Inflammatory macrophage treated with lipopolysaccharide for 1 hour (primary cell): ENCODE measurements at places on chromosomes 12 and 14.

- no peak for DNase-seq
These were observed 42.1 kb downstream of the KRT80 start for GRCh38 chr12:52149651-52150241.

DNA sequence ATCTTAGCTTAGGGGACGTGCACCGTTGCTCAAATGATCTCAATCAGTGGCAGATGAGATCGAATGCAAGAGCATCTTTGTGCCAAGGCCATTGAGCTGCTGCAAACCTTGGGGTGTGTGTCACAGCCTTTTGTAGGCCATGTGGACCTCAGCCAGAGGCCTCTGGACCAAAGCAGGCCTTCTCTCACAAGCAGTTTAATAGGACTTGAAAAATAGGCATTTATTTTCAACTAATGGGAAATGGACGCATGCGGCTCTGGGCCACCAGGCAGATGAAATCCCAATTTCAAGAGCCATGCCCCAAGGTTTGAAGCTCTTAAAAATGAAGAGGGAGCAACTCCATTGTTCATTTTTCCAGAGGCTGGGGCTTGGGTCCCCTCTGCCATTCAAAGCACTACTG, 87.3 kb downstream of the TTC7B start:
- no peak for DNase-seq

DNA sequence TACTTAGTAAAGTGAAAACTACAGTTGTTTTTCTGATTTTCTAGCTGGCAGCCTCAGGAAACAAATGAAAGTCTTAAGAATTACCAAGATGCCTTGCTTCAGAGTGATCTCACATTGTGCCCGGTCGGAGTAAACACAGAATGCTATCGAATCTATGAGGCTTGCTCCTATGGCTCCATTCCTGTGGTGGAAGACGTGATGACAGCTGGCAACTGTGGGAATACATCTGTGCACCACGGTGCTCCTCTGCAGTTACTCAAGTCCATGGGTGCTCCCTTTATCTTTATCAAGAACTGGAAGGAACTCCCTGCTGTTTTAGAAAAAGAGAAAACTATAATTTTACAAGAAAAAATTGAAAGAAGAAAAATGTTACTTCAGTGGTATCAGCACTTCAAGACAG, 28.9 kb downstream of the RXYLT1 start:
- DNase-seq: no peak

- peak; percentile 43 for DNase-seq
These were observed 47.0 kb upstream of the SLC2A13 start for GRCh38 chr12:40152783-40153383.

GRCh38 chr12:98456576-98457573, 58.5 kb upstream of the TMPO start:
- peak; percentile 51 for DNase-seq

DNA sequence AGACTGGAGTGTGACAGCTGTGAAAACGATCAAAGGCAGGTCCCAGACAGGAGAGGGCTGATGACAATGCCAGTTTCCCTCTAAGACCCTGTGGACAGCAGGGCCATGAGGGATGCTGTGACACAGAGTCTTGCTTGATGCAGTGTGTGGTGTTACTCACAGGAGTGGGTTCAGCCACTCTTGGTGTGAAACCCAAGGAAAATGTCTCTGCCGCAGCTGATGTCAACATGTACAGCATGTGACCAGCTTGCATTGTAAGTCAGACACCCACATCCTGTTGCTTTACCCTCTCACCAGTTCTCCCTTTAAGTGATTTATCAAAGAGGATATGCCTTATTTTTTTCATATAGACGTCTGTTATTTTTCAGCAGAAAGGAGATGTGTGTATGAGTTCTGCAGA, 268.6 kb downstream of the BTG1 start:
- peak; percentile 88 for DNase-seq

GRCh38 chr14:57480051-57480450, 13.6 kb downstream of the CCDC198 start:
- DNase-seq: no peak

DNA sequence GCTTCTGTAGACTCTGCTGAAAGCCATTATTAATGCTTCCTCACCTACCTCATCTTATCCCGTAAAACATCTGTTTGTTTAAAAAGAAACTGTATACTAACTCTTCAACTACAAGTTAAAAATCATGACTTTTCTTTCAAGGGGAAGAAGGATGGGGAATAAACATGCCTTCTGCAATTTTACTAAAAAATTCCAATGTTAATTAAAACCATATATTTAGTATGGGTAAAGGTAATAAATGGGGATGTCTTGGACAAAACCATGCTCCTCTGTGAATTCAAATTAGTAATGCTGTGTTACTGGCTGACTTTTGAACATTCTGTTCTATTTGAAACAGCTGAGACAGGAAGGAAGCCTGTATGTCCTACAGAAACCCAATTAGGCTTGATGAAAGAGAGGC, 311.1 kb upstream of the DIO2 start:
- no peak for DNase-seq

GRCh38 chr14:39875028-39875427, 442.8 kb upstream of the FBXO33 start:
- DNase-seq: no peak

- no peak for DNase-seq
These were observed 17.2 kb downstream of the SLC15A4 start for GRCh38 chr12:128806573-128806972.

DNA sequence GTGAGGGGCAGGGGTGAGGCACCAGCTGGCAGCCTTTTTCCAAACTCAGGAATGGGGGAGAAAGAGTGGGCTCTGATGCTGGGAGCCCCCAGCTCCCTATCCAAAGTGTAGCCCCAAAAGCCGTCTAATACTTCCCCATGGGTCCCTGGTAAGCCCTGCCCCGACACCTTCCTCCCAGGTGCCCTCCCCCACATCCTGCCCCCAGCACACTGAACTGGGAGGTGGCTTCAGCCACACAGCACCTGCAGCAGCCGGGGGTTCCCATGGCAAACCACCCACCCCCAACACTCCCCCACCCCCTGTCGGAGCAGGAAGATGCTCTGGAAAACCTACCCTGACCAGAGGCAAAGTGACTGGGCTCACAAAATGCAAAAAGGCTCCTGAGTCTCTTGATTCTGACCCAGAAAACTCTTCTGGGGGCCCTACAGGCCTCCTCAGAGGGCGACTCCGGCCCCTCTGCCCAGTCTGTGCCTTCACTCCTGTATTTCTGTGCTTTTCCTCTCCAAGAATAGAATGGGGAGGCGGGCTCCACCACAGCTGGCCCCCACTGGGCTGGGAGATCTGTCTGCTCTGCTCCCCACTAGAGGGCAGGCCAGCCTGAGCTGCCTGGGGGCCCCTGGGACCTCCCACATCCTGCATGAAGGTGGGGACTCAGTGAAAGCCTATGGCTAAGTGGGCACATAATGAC, 81.6 kb downstream of the ITPK1 start:
- no peak for DNase-seq

GRCh38 chr12:19238540-19238939, 109.0 kb downstream of the PLEKHA5 start:
- peak; percentile 29 for DNase-seq

GRCh38 chr12:51005671-51006070, 20.5 kb downstream of the SLC11A2 start:
- no peak for DNase-seq

DNA sequence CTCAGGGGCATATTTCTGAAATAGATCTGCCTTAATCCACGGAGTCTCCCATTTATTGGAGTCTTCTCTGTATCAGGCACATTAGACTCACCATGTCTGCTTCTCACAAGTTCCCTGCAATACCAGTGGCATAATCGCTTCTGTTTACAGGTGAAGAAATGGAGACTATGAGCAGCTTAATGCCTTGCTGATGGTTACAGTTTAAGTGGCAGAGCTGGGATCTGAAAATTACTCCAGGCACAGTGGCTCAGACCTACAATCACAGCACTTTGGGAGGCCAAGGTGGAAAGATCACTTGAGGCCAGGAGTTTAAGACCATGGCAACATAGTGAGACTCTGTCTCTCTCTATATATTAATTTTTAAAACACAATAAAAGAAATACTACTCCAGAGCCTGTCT, 7.3 kb upstream of the RIC8B start:
- no peak for DNase-seq

DNA sequence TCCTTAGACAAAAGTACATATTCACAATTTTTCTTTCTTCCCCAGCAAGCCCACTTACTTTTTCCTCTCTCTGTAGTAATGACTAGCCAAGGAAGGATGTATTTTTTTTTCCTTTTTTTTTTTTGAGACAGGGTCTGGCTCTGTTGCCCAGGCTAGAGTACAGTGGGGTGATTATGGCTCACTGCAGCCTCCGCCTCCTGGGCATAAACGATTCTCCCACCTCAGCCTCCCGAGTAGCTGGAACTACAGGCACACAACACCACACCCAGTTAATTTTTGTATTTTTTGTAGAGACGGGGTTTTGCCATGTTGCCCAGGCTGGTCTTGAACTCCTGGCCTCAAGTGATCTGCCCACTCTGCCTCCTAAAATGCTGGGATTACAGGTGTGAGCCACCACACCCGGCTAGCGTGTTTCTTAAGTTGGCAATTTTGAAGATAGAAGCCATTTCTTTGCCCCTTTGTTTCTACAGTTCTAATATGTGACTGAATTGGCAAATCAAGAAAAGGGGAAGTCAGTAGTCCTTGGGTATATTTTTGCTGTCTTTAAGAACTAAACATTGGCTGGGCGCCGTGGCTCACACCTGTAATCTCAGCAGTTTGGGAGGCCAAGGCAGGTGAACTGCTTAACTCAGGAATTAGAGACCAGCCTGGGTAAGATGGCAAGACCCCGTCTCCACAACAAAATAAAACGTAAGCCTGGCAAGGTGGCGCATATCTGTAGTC, 3.2 kb upstream of the NACA start:
- no peak for DNase-seq

GRCh38 chr14:101502761-101503392, 58.4 kb upstream of the DIO3 start:
- DNase-seq: no peak

- peak; percentile 11 for DNase-seq
These were observed 1.5 kb downstream of the FRMD6 start for GRCh38 chr14:51653079-51653774.
